Activated T-cell treated with anti-CD3 and anti-CD28 coated beads, Interleukin-2, amount 50 U/mL, for 48 hours (primary cell): ENCODE measurements at places on chromosomes 5 and 9.

DNA sequence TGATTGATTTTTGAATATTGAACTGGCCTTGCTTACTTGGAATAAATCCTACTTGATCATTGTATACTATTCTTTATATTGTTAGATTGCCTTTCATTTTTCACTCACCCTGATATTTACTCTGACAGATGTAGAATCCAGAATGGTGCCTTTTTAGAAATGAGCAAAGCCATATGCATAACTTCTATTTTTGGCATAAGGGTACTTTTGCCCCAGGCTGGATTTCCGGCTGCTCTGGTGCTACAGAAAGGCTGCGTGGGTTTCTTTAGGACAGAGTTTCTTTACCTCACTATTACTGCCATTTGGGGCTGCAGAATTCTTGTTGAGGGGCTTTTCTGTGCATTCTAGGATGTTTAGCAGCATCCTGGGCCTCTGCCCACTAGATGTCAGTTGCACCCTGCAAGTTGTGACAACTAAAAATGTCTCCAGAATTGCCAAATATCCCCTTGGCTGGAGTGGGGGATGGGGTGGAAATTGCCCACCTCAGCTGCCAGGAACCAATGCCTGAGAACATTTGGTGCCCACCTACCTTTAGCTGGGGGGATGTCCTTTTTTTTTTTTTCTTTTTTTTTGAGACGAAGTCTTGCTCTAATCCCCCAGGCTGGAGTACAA lies 50.1 kb downstream of the SLC36A1 start:
- no peak for DNase-seq

GRCh38 chr5:134188092-134188491 lies 11.3 kb upstream of the SKP1 start:
- no peak for DNase-seq

GRCh38 chr9:16356196-16356765 lies 514.2 kb downstream of the BNC2 start:
- DNase-seq, result no peak

DNA sequence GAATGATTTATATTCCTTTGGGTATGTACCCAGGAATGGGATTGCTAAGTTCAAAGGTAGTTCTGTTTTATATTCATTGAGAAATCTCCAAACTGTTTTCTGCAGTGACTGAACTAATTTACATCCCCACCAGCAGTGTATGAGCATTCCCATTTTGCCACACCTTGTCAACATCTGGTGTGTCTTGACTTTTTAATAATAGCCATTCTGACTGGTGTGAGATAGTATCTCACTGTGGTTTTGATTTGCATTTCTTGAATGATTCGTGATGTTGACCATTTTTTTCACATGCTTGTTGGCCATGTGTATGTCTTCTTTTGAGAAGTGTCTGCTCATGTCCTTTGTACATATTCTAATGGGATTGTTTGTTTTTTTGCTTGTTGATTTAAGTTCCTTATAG lies 421.5 kb downstream of the KIAA0825 start:
- DNase-seq, result no peak

DNA sequence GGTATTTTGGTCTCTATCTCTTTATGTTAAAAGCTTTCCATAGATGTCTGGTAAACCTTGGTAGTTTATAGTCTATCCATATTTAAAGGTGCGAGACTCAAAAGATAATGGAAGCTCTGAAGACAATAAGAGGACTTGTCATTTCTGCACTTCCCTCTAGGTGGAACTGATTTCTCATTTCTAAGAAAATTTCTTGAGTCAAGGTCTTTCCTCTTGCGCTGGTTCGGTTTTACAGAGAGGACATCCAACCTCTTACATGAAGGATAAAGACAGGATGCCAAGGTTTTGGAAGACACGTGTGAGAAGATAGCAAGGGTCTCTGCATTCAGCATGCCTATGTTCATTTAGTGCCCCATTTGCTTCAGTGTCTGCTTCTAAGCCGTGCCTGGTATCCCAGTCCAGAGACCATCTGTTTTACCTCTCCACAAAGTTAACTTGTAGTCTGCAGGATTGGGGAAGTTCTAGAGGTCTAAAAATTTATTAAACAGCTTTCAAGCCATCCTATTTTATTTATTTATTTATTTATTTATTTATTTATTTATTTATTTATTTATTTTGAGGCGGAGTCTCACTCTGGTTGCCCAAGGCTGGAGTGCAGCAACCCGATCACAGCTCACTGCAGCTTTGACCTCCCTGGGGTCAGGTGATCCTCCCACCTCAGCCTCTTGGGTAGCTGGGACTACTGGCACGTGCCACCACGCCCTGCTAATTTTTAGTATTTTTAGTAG lies 41.6 kb downstream of the KIAA1191 start:
- DNase-seq, result no peak

GRCh38 chr9:94908011-94908563 lies 181.6 kb downstream of the AOPEP start:
- no peak for DNase-seq
